ENCODE measurements at places on chromosomes 13 and 19.

- no peak for DNase-seq
These were observed 3.7 kb upstream of the CSNK1A1L start for GRCh38 chr13:37109051-37109678.

- no peak for DNase-seq
These were observed 13.0 kb upstream of the AP1M2 start for GRCh38 chr19:10600149-10600548.

DNA sequence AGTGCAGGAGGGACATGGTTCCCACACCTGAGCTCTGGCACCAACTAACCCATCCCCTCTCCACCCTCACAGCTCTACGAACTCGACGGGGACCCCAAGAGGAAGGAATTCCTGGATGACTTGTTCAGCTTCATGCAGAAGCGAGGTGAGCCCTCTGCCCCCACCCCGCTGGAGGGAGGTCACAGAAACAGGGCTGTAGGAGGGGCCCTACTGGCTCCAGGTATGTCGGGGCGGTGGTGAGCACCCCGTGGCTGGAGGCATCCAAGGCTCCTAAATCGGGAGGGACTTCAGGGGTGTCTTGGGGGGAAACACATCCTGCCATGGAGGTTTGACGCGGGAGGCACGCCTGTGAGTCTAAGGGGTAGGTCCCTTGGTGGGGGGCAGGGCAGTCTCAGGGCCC, 24.1 kb upstream of the WDR18 start:
- DNase-seq = no peak

GRCh38 chr19:55257461-55258420, 1.1 kb downstream of the PPP6R1 start:
- DNase-seq = no peak

- no peak for DNase-seq
These were observed 21.9 kb downstream of the MIR17HG start for GRCh38 chr13:91369441-91369831.

- DNase-seq = no peak
These were observed 556 bp downstream of the TRIP10 start for GRCh38 chr19:6739883-6740588.

- DNase-seq = no peak
These were observed 1.4 kb upstream of the MPV17L2 start for GRCh38 chr19:18191640-18192062.

- DNase-seq = no peak
These were observed 10.9 kb upstream of the S1PR4 start for GRCh38 chr19:3167533-3168272.

DNA sequence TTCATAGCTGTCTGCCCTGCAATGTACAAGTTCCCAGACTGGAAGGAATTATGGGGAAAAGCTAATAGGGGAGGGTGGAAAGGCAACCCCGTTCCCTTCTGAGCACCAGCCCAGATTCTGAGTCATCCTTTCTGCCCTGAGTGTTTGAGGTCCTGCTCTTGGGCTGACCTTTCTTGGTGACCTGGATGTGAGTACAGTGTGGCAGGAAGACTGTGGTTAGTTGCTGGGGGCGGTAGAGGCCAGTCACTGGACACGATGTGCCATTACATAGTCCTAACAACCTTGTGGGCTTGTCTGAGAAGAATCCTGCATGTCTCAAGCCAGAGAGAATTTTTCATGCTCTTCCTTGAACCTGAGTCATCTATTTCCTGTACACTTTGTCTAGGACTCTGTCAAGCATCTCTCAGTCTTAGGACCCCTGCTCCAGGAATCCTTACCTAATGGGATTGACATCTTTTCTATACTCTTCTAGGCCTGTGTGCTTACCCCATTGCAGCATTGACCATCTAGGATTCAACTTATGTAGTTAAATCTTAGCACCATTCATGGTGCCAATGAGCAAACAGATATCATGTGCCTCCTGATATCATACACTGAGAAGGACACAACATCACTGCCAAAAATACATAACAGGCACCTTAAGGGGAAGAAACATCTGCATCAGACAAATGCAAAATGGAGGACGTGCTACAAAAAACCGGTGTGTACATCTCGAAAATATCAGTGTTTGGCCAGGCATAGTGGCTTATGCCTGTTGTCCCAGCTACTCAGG, 8.1 kb upstream of the ANGPTL4 start:
- DNase-seq = no peak

DNA sequence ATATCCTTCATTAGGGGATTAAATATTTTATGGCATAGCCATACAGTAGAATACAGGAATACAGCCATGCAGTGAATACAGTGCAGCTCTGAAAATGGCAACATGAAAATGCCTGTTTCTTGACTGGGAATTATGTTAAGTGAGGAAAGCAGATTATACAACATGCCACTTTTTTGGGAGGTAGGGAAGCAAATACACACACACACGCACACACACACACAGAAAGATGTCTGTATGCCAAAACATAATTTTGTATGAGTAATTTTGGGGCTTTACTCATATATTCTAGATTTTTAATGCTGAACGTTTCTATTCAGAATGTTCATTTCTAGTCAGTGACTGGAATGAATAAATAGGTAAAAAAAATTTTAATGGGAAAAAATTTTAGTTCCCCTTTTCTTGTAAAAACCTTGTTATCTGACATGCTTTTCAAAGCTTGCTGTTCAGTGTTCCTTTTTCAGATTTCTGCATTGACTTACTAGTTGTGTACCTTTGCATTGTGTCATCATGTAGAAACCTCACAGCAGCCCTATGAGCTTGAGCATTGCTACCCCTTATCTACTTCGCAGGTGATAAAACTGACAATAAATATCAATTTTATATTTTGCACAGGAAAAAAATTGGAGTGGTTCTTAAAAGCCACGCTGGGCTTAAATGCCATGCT, 7.8 kb downstream of the GPR183 start:
- DNase-seq = no peak

DNA sequence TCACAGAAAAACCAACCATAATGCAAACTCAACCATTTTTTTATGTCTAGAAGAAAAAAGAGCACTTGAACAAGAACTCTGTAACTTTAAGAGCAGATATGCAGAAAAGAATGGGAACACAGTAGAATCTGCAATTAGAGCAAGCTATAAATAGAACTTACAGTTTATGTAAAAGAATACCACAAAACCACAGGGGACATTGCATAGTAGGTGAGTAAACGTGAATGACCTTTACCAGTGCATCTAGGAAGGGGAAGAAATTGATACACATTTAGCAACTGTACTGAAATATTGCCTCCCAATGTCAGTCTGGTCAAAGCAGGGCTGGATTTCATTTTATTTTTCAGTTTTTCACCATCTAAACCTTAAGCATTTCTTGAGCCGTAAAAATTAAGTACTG, 242.2 kb upstream of the EDNRB start:
- DNase-seq = no peak

DNA sequence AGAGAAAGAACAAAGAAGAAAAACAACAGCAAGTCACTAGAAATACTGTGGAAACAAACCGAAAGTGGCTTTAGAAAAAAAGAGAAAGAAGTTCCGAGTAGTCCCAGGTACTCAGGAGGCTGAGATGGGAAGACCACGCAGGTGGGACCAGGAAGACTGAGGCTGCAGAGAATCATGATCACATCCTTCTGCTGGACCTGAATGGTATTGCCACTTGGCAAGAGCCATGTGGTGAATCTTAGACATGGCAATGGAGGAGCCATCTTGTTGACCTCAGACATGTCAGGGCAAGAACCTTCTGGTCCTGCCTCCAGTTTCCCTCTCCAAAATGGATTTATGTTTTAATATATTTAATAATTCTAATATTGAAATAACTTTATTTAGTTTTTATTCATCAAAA, 37.4 kb upstream of the ZNF724 start:
- no peak for DNase-seq

GRCh38 chr13:25948910-25949309, 102.9 kb downstream of the SHISA2 start:
- no peak for DNase-seq

DNA sequence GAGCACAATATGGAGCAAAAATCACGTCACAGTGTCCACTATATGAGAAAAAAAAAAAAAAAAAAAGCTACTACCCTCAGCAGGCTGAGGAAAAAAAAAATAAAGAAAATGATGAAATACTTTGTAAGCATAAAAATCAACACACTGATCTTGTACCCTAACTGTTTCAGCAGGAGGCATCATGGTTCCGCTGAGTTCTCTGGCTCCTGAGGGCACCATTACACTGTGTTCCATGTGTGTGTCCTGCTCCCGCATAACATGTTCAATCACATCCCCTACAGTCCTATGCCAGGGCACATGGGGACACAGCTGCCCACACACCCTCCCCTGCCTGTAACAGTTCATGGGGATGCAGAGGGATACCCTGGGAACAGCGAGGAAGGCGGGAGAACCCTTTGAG, 33.5 kb downstream of the DOCK9 start:
- DNase-seq = no peak

- no peak for DNase-seq
These were observed 13.8 kb downstream of the BIVM start for GRCh38 chr13:102812611-102813287.

DNA sequence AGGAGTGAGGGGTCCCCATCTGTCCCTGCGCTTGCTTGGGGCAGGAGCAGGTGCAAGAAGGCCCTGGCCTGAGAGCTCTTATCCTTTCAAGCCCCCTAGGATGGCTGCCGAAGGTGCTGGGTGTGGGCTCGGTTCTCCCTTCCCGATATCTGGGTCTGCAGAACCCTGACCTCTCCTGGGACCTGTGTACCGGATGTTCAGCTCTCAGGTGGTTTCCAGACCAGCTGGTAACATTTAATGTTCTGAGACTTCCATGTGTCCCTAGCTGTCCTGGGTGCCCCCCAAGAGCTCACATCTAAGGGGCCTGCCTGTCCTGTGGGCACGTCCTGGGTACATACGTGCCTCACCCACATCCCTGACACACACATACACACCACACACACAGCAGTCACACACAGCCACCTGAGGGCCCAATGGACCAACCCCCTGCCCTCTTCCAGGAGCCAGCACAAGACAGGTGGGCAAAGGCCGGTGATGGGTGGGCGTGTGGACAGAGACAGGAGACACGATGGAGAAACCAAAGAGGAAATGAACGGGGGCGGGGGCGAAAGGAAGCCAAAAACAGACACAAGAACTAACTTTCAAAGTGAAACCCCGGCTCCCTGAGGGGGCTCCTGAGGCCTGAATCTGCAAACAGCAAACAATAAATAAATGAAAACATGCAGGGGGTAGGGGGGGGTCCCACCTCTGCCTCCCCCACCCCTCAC, 124.3 kb downstream of the PTPRS start:
- no peak for DNase-seq

DNA sequence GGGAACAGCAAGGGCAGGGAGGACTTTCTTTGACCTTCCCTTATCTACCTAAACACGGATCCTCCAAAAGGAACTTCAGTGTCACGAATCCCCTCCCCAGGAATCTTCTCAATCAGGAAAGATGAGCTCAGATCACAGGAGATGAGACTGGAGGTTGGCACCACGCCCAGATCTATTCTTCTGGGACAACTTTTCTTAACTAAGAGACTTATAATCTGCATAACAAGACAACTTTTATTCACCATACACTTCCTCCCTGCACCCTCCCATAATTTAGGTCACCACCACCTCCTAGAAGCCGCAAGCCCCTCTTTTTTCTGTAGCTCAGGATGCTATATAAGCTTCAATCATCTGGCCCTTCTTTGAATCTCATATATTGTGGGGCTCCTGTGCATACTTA, 19.2 kb upstream of the AKT2 start:
- no peak for DNase-seq

DNA sequence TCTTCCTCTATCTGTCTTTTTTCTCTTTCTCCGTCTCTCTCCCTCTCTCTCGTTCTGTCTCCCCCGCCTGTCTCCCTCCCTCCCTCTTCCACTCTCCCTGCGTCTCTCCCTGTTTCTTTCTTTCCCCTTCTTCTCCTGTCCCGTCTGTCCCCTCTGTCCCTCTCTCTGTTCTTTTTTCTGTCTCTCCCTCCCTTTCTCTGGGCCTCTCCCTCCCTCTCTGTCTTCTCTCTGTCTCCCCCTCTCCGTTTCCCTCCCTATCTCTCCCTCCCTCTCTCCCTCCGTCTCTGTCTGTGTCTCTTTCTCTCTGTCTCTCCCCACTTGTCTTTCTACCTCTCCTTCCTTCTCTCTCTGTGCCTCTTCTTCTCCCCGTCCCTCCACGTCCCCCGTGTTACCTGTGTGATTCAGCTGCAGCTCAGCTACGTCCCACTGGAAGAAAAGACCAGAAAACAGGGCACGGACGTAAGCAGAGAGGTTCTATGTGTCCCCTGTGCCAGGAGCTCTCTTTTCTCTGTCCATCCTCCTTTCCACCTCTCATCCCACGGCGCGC, 1.2 kb downstream of the CD70 start:
- no peak for DNase-seq
